ENCODE measurements at places on chromosomes 4 and X.

- DNase-seq = no peak
Observed at GRCh38 chrX:10930151-10930550, 181.0 kb upstream of the HCCS start.

DNA sequence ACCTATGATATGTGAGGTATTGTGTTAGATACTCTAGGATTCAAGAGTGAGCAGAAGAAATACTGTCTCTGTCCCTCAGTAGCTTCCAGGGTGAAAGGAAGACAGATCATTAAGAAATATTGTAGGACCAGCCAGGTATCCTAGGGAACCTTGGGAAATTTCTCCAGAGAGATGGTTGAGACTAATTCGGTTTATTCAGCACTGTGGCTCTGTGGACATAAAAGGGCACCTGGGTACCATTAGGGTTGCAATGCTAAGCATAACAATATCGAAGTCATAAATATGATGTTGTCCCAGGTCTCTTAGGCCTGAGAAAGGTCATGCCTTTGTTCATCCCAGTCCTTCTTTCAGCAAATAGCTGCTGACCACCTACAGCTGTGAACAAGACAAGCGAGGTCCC, 61.0 kb downstream of the FAM114A1 start:
- no peak for DNase-seq

GRCh38 chr4:52864793-52865192, 2.7 kb downstream of the RASL11B start:
- no peak for DNase-seq

DNA sequence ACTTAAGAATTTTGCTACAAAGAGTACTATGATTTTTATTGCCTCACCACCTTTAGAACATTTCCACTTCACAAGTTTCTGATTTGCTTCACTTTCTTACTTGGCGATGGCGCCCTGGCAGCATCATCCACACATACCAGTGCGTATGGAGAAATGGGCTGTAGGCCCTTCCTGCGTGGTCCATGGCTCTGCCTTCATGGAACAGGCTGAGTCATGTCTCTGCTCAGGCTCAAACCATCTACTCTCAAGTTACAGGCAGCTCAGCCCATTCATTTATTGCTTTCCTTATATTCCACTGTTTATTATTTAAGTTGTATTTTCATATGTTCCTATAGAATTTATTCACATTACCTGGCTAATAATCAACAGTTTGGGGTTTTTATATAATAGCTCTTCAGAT, 21.1 kb downstream of the CASP3 start:
- DNase-seq = no peak

- no peak for DNase-seq
Observed at GRCh38 chrX:134895805-134896581, 94.8 kb upstream of the SMIM10 start.

GRCh38 chr4:4762909-4763821, 96.3 kb upstream of the MSX1 start:
- no peak for DNase-seq

GRCh38 chrX:11446336-11446735, 153.1 kb downstream of the AMELX start:
- no peak for DNase-seq

GRCh38 chr4:40563401-40563800, 66.3 kb downstream of the RBM47 start:
- DNase-seq = no peak

- DNase-seq = no peak
Observed at GRCh38 chrX:12903646-12904045, 2.8 kb upstream of the TLR8 start.

DNA sequence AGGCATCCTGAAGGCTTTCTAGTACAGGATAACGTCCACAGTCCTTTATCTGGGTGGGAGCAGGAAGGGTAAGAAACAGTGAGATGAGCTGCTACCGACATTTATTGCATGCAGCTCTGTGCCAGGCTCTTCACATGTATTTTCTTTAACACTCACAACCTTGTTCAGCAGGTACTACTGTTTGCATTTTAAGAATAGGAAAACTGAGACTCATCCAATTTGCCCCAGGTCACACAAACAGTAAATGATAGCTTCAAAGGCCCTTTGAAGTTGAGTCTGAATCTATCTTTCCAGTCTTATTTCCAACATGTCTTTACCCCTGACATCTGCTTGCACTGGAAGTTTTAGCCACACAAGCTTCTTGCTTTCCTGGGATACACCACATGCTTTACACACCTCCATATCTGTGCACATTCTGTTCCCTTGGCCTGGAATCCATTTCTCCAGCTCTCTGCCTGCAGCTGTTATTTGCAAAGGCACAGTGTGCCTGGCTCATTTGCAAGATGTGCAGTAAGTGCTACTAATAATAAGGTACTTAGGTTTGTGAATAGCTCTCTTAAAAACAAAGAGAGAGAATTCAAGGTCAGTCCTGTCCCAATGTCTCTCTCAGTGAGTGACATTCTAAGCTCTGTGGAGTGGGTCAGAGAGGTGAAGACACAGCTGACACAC, 61.2 kb downstream of the METTL14 start:
- DNase-seq = no peak

GRCh38 chrX:136711147-136711546, 63.2 kb downstream of the CD40LG start:
- DNase-seq = no peak

- DNase-seq = no peak
Observed at GRCh38 chr4:146236216-146236615, 21.9 kb downstream of the REELD1 start.

- DNase-seq = no peak
Observed at GRCh38 chr4:166153548-166153947, 280.5 kb downstream of the TLL1 start.

DNA sequence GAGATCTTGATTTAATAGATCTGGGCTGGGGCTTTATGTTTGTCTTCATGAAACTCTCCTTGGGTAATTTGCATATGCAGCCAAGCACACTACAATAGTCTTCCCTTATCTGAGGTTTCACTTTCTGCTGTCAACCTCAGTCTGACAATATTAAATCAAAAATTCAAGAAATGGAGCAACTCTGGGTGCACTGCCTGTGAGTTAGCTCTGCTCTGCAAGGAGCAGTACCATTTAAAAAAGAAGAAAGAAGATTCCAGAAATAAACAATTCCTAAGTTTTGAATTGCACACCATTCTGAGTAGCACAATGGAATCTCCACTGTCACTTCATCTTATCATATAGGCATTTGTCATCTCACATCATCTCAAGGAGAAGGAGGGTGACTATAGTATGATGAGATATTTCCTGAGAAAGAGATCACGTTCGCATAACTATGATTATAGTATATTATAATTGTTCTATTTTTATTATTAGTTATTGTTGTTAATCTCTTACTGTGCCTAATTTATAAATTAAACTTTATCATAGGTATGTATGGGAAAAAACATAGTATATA, 9.4 kb downstream of the FNIP2 start:
- no peak for DNase-seq

DNA sequence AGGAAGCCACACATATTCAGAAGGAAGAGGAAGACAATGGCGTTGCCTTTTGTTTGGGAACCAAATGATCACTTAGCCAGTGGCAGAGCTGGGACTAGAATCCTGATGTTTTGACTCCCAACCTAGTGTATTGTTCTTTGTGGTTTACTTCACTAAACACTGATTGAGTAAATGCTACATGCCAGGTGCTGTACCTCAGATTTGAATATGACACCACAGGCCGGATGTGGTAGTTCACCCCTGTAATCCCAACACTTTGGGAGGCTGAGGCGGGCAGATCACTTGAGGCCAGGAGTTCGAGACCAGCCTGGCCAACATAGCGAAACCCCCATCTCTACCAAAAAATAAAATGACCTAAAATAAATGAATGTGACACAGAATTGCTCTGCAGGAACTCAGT, 8.4 kb downstream of the NDUFA1 start:
- DNase-seq = no peak

- DNase-seq = no peak
Observed at GRCh38 chr4:8227771-8228318, 28.8 kb downstream of the SH3TC1 start.

DNA sequence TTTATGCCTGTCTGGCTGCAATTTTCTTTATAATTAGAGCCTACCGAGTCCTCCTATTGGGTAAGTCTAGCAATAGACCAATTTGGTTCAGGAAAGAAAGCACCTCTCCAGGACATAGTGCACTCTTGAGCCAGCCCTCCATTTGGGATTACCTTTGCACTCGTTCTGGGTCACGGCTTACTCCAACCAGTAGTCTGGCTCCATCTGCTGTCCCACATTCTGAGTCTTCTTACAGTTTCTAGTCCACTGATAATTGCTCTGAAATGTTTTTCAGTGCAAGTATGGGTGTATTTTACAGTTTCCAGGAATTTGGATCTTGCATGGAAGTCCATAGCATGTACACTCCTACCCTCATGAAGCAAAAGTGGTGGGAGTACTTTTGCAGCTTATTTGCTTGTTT, 34.8 kb upstream of the USP51 start:
- DNase-seq = no peak

DNA sequence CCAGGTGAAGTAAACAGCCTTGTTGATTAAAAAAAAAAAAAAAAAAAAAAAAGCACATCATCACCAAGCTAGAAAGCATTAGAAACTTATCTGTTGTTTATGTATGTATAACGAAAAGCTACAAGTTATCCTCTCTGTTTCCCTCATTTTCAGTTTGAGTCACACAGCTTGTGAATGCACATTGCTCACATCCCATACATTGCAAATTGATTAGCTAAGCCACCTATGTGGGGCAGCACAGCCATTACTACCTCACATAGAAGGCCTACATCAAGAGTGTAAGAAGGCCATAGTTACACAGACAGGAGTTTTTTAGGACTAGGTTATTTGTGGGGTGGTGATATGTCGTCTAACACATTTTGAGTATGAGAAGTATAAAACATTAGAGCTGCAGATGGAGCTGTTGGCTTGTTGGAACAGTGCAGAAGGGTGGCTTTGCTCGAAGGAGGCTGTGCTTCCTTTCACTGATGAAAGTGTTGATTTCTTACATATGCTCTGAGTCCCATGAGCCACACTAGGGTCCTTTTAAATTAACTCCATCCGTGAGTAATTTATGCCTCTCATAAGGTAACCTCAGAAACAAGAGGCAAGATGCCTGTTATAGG, 431.6 kb downstream of the GABRG1 start:
- no peak for DNase-seq

- DNase-seq = no peak
Observed at GRCh38 chrX:49995107-49995731, 72.8 kb downstream of the CLCN5 start.

GRCh38 chr4:4875147-4875546, 15.7 kb downstream of the MSX1 start:
- no peak for DNase-seq

- no peak for DNase-seq
Observed at GRCh38 chr4:165631208-165631894, 241.7 kb upstream of the TLL1 start.

DNA sequence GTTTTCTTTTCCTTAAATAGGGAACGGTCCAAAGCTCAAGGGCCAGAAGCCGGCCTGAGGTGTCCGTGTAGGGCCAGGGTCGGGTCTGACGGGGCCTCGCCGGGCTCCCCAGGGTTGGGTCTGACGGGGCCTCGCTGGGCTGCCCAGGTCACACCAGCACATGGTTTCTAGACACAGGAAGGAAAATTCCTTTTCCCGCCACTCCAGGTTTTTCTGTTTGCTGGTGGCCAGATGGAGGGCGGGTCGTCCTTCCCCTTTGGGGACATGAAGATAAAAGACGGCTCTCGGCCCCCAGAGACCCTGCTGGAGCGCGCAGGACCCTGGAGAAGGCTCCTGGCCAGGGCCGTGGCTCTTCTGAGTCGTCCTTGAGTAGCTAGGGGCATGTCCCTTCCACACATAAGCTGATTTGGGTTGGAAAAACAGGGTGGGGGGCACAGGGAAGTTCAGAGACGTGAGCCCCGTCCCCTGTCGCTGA, 35.1 kb downstream of the PIGG start:
- no peak for DNase-seq

DNA sequence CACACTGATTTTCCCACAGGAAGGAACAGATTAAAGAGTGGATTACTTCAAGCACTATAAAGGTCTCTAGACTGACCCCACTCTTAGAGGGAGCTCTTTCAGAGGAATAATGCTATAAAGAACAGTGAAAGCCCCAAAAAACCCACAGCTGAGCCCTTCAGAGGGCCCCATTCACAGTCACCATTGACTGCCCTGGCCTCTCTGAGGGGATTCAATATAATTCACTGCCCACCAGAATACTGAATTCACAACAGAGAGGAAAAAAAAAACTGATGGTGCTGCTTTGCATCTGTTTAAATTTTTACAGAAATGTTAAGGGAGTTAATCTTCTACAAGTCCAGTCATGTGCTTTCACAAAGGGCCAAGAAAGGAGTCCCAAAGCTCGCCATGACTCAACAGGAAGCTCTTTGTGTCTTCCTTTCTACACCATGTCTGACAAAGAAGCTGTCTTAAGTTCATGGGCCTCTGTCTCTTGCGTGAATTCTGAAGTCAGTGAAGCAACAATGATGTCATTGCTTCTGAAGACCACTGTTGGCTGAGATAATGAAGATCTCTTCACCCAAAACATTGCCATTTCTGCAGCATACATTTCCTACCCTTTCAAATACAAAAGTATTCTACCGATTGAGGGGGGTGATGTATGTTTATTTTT, 174.9 kb downstream of the ADAMTS3 start:
- DNase-seq = no peak

GRCh38 chrX:46733226-46733625, 25.7 kb downstream of the SLC9A7 start:
- DNase-seq = no peak

- no peak for DNase-seq
Observed at GRCh38 chr4:2662598-2662997, 93.5 kb downstream of the TNIP2 start.

DNA sequence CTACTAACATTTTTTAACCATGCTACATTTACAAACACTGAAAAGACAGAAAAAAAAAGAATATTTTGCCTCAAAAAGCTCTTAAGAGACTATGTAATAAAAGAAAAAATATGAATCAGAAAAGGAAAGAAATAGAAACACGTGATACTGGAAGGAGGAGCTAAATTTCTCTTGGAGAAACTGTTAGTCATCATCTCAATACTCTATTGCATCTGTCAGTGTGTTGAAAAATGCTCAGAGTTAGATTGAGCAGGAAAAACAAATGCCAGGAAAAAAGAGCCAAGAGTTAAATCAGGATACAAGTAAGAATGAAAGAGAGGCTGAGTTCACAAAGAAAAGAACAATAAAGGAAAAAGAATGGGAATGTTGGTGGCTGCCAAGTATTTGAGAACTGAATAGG, 2.6 kb downstream of the RAB28 start:
- DNase-seq = no peak

GRCh38 chrX:129013574-129013973, 509.7 kb downstream of the SMARCA1 start:
- DNase-seq = no peak

GRCh38 chr4:7187691-7188090, 4.6 kb upstream of the SORCS2 start:
- no peak for DNase-seq

DNA sequence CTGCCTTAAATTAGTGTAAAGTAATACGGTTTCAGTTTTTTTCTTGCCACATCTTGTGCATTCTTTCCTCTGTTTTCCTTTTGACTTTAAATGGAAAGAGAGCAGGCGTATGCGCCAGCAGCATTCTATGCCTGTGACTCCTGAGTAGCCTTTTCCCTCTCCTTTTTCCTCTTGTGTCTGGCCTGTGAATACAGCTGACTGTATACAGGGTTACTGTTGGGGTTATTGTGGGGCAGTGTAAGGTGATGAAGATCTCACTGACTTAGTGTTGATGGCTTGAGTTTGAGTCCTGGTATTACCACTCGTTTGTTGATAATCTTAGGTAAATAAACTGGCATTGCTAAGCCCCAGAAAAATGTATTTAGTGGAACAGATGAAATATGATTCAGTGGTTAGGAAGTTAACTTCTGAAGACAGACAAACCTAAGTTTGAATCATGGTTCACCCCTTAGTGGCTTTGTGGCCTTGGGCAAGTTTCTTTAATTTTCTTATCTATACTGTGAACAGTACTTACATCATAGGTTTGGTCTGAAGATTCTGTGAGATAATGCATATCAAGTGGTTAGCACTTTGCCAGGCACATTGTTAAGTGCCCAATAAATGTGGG, 105.1 kb downstream of the FNIP2 start:
- no peak for DNase-seq

Data from stimulated activated naive CD4-positive, alpha-beta T cell (primary cell).